ENCODE measurements at places on chromosomes 2 and 18.

DNA sequence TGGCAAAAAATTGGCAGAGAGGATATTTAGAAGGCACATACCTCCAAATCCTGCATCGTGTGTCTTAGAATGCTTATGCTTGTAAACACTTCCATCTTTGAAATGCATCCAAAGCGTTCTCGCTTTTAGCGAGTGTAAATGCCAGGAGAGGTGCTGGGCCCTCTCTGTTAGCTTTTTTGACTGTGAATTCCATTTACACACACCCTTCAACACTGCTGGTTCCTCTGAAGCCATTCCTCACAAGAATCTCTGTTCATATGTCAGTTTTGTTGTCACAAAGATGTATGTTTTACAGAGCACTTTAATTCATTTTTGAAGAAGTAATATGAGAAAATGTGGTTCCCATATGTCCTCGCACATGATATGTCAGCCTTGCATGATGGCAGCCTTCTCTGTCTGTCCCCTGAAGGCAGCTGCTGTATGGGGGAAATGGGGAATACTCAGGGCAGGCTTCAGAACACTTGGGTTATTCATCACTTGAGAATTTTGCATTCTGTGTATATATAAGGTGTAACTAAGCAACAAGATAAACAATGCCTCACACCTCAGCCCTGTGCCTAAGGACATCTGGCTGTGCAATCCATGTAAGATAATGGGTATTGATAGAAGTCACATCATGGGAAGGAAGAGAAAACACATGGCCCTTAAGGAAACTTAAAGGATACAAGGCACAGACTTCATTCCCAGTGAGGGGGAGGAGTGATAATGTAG lies 52.3 kb downstream of the RAB27B start:
- DNase-seq, result peak; percentile 68

DNA sequence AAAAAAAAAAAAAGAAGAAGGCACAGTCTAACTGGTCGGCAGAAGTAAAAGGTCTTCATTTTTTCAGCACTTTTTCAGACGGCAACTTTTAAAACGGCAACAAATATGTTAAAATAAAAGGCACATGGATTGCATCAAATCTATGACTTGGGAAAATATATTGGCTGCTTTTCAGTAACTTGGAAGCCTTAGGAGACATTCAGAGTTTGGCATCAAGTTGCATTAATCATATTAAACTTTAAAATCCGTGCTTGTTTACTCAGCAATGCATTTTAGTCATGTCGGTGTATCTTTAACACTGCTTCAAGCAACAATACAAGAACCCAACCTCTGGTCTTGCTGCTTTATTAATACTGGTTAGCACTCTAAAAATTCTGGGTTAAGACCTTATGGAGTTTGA lies 111.1 kb downstream of the MEP1B start:
- DNase-seq, result no peak

DNA sequence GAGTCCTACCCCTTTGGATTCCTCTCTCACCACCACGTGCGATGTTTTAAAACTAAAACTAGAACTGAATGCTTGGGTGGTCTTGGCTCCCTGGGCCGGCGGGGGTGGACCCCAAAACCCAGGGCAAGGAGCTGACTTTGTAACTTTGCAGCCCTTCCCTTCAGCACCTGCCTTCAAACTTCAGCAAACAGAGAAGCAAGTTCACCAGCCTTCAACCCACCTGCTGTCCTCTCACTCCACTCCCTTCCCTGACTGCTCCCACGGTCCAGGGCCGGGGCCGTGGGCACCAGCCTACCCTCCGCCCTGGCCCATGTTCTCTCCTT lies 54.5 kb downstream of the COL6A3 start:
- no peak for DNase-seq

GRCh38 chr2:150587547-150588505 lies 100.4 kb upstream of the RND3 start:
- DNase-seq, result no peak

DNA sequence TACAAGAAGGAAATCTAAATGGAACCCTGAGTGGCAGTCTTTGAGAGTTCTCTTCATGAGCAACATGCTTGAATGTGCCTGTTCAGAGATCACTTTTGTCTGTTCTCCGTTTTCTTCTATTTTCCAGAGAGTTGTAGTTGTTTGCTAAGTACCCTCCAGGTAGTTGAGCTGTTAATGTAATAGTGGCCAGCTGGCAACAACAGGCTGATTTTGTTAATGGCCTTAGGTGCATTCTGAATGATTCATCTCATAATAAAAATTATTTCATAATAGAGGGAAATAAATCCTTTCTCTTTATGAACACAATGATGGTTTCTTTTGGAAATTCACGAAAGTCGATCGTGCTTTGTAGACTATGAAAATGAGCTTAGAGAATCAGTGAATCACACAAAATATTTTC lies 136.8 kb downstream of the LRP1B start:
- DNase-seq, result no peak

DNA sequence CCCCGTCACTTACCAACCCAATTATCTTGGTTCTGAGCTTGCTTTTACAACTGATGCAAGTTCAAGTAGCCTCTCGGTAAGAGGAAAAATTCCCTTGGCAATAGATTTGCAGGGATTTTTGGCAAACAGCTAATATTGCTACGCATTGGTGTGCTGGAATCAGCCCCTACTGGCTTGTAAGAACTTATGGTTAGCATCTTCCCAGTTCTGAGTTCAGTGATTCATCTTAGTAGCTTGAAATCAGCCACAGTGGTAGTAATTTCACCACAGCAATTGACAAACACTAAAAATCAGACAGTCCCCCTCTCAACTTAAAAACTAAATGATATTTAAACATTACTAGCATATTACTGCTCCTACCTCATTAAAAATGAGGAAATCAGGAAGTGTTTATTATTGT lies 5.9 kb upstream of the RAX start:
- DNase-seq, result no peak

- DNase-seq, result no peak
Measured at GRCh38 chr2:119719261-119719627, 40.2 kb downstream of the TMEM177 start.

DNA sequence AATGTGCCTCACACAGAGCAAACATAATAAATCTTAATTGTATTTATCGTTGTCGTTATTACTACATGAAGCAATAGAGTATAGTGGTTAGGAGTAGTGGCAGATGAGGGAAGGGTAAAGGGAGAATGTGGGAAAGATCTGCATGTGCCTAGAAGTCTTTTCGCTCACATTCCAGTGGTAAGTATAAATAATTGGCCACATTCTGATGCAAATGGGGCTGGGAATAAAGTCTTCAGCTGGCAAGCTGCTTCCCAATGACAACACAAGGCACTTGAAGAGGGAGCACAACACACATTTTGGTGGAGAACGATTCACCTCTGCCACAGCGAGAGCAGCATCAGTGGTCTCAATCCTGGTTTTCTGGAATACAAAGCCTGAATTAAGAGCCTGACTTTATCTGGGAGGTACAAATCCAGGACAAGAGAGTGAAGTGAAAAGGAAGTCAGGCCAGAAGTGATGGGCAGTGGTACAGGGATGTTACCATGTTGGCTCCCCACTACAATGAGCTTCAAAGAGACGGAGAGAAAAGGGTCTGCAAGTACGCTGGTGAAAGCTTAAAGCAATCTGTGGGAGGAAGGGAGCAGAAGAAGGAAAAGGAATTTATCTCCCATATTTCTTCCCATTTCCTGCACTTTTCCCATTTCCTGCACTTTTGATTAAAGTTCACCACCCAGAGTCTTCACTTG lies 112.3 kb downstream of the ARHGAP15 start:
- DNase-seq, result no peak

- DNase-seq, result peak; percentile 24
Measured at GRCh38 chr2:130135692-130136541, 6.9 kb upstream of the POTEF start.

DNA sequence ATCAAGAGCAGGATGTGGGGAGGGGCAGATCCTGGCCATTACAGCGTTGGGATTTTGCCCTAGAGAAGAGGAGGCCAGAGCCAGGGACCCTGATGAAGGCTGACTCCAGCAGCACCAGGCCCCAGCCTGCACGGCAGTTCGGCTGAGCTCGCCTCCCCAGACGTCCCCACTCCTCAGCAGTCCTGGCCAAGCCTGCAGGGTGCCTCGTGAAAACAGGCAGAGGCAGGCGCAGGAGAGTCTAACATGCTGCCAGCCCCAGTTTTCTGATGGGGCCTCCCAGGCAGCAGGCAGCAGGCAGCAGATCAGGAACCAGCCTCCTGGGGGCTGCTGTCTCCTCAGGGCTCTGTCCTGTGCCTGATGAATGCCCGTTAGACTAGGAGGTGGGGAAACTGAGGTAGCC lies 19.7 kb upstream of the GLI2 start:
- DNase-seq, result peak; percentile 54

DNA sequence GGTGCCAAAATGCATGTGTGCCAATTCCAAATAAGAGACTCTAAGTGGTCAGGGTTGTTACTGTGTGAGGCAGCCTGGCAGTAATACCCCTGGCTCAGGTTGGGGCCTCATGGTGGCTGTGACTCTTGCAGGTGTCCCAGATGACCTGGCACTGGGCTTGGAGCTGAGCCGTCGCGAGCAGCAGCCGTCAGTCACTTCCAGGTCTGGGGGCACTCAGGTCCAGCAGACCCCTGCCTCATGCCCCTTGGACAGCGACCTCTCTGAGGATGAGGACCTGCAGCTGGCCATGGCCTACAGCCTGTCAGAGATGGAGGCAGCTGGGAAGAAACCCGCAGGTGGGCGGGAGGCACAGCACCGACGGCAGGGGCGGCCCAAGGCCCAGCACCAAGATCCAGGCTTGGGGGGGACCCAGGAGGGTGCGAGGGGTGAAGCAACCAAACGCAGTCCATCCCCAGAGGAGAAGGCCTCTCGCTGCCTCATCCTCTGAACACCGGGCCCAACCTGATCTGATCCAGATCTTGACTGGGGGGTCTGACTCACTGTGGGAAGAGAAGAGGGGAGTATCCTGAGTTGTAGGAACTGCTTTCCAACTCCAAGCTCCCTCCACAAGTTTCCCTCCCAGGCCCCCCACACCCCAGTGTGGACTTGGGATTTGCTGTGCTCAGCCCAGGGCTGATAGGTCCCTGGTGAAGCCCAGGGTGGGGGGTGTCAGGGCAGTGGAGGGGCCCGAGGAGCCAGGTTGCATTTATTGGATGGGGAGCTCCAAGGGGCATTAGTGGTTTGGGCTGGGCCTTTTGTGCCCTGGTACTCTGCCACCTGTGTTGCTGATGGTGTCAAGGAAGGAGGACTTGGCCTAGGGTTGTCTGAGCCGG lies 5.6 kb downstream of the DNAJB2 start:
- no peak for DNase-seq

DNA sequence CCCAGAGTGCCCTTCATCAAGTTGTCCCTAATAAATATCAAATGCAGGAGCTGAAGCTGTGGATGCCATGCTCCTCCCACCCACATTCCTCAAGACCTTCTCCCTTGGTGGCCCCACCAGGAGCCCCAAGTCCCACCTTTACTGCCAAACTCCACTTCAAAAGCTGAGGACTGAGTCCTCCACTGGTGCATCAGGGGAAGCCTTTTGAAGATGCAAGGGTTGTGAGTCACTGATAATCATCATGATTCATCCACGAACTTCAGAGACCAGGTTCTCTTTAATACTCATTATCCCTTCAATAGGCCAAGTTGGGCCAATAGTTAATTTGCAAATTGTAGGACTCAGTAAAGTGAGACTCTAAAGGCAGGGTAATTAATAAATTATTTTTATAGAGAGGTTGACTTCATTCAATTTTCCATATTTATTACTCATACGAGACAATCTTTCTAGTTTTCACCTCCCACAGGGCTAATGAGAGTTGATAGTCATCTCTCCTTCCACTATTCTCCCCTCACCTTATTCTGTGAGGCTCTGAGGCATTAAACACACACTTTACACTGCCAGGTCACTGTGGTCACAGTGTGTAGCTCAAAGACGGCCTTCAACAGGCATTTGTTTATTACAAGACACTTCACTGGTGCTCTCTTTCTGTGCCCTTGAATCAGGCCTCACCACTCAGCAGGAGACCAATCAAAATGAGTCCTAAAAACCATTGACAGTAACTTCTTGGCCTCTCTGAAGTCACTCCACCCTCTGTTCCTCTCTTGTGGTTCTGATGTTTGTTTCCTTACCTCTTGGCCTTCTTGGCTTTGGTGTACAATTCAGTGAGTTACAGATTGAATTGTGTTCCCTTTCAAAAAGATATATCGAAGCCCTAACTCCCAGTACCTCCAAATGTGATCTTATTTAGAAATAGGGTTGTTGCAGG lies 99.9 kb downstream of the TRIB2 start:
- peak; percentile 70 for DNase-seq

DNA sequence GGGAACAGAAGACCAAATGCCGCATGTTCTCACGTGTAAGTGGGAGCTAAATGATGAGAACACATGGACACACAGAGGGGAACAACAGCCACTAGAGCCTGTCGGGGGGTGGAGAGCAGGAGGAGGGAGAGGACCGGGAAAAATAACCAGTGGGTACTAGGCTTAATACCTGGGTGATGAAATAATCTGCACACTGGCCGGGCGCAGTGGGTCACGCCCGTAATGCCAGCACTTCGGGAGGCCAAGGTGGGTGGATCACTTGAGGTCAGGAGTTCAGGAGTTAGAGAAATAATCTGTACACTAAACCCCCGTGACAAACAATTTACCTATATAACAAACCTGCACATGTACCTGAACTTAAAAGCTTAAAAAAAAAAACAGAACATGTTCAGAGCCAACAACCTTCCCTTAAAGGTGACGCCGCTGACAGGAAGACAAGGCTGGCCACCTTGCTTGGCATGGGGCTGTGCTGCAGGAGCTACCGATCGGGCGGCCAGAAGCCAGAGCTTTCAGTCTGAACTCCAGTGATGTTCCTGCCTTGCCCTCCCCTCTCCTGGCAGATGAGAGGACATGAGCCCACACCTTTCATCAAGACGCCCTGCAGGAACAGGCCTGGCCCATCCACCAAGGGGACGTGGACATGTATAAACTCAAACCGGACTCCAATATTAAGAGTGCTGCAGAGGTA lies 11.2 kb downstream of the SLC66A2 start:
- peak; percentile 19 for DNase-seq

- DNase-seq, result peak; percentile 69
Measured at GRCh38 chr2:80896576-80896975, 592.0 kb upstream of the LRRTM1 start.

DNA sequence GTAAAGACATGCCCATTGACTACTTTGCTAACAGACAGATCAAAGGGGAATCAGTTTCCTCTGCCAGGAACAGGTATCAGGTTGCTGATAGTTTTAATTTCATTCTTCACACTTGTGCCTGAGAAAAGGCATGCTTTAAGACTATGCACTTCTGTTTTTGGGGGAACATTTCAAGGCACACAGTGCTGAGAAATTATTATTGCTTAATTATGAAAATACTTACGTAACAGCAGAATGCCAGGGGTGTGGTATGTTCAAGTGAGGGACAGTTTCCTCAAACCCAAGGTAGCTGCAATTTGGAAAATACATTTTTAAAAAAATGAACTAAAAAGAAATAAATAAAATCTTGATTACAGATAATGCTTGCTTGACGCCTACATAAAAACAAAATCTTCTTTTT lies 1746.1 kb upstream of the PIK3C3 start:
- DNase-seq, result no peak

- DNase-seq, result no peak
Measured at GRCh38 chr2:33223856-33224255, 252.6 kb upstream of the RASGRP3 start.

GRCh38 chr2:85702800-85703199 lies 8.6 kb downstream of the GNLY start:
- no peak for DNase-seq

All from islet precursor cell (in vitro differentiated cells).